ENCODE measurements at places on chromosomes 5 and 9.

DNA sequence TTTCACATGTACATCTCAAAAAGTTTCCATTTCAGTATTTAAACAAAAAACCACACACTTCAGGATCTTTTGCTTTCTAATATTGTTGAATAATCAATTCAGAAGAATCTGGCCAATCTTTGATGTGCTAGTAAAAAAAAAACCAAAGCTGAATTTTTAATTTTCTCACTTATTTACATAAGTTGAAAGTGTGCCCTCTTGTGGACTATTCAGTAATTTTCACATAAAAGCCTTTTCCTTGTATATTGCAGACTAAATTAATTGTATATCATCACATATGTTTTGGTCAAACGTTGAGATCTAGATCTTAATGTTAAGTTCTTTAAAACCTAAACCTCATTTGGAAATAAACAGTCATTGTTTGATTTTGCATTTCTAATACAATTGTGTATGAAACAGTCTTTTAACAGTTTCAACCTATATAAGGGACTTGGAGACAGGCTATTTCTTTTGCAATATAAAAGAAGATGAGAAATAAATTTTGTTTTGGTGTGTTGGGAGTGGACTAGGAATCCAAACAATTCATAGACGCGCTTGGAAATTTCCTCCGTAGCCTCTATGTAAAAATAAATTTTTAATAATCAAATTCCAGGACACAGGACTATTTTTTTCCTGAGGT lies 68.1 kb downstream of the NIPBL start:
- no peak for DNase-seq

GRCh38 chr5:143360755-143361154 lies 42.7 kb downstream of the NR3C1 start:
- DNase-seq = no peak

- DNase-seq = no peak
These were observed 6.0 kb upstream of the EFNA5 start for GRCh38 chr5:107676702-107677101.

DNA sequence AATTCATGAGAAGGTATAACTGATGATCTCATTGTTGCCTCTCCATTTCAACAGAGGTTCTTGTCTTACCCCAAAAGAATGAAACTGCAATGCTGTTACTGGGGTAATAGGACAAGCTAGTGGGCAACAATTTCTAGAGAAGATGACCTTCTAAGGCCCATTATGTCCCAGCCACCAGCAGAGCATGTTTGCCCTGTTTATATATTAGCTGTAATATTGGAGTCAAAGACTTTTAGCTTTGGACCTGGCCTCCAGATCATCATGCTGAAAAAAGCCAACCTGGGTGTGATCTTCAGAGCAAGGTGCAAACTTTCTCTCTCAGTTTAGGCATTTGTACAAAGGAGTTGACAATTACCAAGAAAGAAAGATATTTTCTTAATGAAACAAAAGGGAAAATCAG lies 3.4 kb downstream of the ALDOB start:
- DNase-seq = no peak

DNA sequence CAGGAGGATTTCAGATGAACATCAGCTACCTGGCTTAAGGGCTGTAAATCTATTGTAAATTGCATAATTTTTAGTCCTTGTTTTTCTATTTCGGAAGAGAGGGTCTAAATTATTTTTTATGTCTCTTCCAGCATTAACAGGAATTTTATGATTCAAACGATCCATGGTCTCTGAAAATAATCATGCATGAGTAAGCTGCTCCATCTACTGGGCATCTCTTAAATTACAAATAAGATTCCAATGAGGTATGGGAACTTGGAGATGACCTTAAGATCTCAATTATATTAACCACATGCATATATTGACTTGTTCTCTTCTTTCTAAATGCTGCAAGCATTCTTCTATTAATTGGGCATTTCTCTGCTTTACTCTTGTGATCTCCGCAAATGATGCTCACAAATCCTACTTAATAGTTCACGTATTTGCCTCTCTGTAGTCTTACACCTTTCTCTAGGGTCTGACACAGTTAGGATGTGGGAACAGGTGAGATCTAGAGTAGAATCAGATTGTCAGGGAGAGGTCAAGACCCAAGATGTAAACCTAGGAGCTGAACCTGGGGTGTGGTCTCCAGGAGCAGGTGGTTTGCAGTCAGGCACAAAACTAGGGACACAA lies 86.9 kb downstream of the NUDT12 start:
- no peak for DNase-seq
